ENCODE measurements at places on chromosomes 6 and 20.

GRCh38 chr6:92275150-92275549, 1144.2 kb downstream of the EPHA7 start:
- DNase-seq: no peak

- no peak for DNase-seq
Measured at GRCh38 chr6:24600903-24601302, 45.1 kb downstream of the KIAA0319 start.

- no peak for DNase-seq
Measured at GRCh38 chr6:84768442-84769174, 4.2 kb upstream of the TBX18 start.

DNA sequence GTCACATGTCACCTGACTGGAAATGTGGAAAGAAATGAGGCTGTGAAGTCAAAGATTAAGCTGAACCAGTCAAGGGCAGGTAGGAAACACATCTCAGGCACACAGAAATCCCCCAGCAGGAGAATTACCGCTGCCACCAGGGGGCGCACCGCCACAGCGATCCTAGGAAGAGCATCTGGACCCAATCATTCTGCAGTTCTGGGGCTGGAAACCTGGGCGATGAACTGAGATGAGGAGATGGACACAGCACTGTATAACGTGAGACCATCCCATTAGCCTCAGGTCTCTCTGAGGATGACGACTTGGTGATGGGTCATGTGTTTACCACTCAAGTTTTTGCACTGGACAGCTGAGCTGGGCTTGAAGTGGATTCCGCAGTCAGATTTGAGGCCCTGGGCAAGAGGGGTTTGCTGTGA, 6.5 kb upstream of the SLC24A3 start:
- peak; percentile 70 for DNase-seq

DNA sequence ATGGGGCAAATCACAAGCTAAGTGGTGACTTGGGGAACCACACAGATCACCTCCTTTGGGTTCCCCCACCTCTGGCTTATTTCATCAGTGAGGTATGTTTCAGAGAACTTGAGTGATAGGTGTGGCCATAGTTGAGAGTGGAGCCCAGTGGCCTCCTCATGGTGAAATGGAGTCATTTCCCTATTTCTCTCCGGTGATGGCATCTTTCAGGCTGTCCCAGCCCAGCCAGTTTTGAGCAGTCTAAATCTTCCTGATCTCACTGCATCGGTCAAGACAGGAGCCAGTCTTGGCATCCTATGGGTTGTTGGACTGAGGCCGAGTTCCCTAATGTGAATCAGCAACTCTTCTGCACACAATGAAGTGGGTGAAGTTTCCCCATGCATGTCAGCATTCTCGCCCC, 132.4 kb downstream of the EYA2 start:
- no peak for DNase-seq

GRCh38 chr6:168441434-168442391, 729 bp downstream of the SMOC2 start:
- no peak for DNase-seq

- DNase-seq: no peak
Measured at GRCh38 chr20:25236450-25237304, 11.2 kb upstream of the PYGB start.

DNA sequence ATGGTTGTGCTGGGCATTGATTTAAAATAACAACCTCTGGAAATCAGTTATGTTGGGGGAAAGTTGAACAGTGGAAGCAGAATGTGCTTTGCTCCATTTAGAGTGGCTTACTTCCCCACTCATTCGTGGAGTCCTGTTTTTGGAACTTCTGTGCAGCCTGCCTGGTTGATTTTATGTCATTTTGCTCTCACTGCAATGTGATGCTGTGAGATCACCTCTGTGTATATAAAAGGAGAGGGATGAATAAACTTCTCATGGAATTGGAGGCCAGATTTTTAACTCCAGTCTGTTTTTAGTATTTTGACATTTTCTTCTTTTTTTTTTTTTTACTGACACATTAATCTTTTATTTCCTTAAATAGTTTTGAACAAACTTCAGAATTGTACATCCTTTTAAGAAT, 139.0 kb downstream of the FNDC1 start:
- DNase-seq: no peak

- no peak for DNase-seq
Measured at GRCh38 chr6:65004283-65004682, 702.7 kb downstream of the EYS start.

GRCh38 chr20:38321959-38322598, 18.1 kb downstream of the BPI start:
- no peak for DNase-seq

- no peak for DNase-seq
Measured at GRCh38 chr20:23121751-23122320, 35.7 kb upstream of the CD93 start.

- no peak for DNase-seq
Measured at GRCh38 chr20:36040571-36040970, 72.2 kb downstream of the CNBD2 start.

DNA sequence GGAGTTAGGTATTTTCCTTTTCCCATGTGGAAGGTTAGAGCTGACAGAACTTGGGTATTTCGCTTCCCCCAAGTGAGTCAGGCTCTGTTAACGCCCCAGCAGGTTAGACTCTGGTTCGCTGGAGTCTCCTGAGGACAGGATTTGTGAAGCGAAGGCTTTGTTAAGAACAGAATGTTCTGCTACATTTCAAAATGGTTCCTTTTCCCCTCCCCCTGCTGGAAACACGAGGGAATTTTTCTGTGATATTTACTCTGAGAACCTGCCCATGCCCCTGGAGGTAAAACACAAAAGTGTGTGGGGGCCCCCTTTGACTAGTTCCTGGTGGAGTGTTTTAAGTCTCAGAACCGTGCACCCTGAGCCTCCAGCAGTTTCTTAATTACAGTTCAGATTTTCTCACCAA, 731.4 kb upstream of the CITED2 start:
- peak; percentile 10 for DNase-seq

DNA sequence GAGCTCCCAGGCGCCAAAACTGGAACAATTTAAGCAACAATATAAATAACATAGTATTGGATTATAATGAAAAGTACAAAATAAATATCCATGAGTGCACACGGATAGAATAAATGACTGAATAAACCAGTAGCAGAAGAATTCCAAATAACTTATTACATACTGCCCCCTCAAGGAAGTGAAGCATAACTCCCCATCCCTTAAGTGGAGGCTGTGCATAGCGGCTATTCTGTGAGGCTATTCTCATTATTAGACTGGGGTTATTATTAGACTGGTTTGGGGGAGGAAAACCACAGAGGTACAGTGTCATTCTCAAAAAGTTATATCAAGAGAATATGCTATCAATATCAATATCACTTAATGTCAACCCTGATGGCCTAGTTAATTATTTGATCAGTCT, 94.4 kb upstream of the SIRPA start:
- no peak for DNase-seq

DNA sequence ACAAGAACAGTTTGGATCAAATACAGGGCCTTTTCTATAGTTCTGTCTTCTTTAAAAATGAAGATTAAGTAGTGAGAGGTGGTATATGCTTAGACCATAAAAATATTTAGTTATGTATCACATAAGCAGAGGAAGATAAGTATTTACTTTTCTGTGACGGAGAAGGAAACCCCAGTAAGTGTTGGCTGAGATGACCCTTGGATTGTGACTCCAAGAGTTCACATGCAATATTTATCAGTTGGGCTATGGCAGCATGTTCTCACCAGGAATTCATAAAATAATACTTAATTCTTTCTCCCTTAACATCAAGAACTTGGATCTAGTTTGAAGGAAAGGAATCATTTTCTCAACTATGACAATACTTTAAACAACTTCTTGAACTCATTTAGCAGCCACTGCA, 98.4 kb upstream of the TBX18 start:
- no peak for DNase-seq

DNA sequence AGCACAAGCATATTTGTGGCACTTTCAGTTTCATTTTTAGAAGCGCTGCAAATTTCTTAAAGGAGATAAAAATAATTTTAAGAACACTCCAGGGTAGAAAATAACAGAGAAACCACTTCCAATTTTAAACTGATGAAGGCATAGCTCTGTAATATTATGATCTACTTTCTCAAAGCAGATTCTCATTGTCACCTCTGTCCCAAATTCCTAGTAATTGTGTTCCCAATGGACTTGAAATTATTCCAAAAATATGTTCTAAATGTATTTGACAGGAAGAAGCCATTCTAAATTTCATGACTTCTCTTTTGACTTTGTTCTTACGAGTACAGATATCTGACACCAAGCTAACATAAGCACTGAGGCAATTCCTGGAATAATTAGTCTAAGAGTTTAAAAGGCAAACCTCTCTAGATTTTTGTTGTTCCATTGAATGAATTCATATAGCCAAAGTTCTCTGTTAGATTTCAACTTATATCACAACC, 140.2 kb upstream of the CARMIL1 start:
- no peak for DNase-seq

DNA sequence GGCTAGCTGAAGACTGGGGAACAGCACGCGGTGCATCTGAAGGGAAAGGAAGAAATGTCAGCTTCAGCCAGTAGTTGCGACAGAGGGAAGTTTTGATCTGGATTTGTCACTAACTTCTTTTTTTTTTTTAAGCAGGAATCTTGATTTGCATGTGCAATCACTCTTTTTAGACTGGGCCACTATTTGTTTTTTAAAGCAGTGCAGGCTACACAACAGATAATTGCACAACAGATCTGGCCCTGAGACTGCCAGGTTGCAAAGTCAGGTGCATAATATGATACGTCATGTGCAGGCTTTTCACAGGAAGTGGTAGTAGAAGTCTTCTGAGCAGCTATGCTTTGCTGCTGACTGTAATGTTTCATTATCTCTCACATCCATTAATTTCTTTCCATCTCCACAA, 13.5 kb downstream of the PFDN4 start:
- peak; percentile 46 for DNase-seq

DNA sequence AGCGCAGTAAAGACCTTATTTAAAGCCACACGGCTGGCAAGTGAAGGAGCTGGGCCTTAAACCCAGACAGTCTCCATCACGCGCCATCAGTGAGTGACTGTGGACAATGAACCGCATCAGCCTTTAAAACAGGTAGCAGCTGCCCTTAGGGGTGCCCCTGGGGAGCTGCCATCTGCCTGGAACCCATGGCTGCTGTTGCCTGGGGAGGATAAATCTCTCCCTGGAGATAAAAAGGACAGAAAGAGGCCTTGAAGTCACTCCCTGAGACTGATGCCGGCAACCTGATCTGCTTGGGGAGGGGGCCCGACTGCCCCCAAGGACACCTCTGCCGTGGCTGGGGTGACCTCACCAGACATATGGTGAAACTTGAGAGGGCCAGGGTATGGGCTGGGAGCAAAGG, 73.5 kb downstream of the PREX1 start:
- no peak for DNase-seq

GRCh38 chr20:40176098-40176841, 512.8 kb downstream of the MAFB start:
- no peak for DNase-seq

- DNase-seq: no peak
Measured at GRCh38 chr20:36549628-36549941, 8.3 kb downstream of the MYL9 start.

GRCh38 chr6:159217595-159218275, 48.5 kb downstream of the FNDC1 start:
- DNase-seq: peak; percentile 20

DNA sequence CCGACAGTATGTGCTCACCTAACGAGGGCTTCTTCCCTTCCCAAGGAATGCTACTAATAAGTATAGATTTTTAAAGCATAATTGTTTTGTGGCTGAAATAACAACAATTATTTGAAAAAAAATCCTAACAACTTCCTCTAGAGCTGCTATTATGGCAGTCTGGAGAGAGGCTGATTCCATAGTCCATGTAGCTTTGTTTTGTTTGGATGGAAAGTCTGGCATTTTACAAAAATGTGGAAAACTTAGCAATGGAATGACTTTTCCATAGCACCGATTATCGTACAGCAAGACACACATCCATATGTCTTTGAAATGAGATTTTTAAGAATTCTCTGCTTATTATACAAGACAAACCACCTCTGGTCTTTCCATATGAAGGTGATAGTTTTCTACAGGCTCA, 252.4 kb upstream of the TAB2 start:
- DNase-seq: no peak

- no peak for DNase-seq
Measured at GRCh38 chr6:104688283-104688969, 171.3 kb downstream of the HACE1 start.

- no peak for DNase-seq
Measured at GRCh38 chr6:148375401-148375800, 32.8 kb downstream of the SASH1 start.

GRCh38 chr6:79034865-79035264, 43.2 kb downstream of the PHIP start:
- DNase-seq: no peak

DNA sequence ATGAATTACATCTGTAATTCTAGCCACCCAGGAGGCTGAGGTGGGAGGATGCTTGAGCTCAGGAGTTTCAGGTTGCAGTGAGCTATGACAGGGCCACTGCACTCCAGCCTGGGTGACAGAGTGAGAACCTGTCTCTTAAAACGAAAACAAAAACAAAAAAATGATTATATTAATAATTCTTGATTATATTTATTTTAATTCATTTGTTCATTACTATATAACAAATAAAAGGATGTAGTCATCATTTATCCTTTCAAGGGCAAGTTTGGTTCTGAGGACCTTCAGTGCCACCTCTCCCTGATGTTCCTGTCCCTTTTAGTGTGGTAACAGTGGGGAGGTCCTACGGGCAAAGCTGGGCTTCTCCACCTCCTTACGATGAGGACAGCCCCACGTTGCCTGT, 167.1 kb upstream of the SCGN start:
- no peak for DNase-seq

- no peak for DNase-seq
Measured at GRCh38 chr6:157093536-157093935, 229.8 kb downstream of the TMEM242 start.

- no peak for DNase-seq
Measured at GRCh38 chr20:10315138-10315537, 96.5 kb downstream of the SNAP25 start.

DNA sequence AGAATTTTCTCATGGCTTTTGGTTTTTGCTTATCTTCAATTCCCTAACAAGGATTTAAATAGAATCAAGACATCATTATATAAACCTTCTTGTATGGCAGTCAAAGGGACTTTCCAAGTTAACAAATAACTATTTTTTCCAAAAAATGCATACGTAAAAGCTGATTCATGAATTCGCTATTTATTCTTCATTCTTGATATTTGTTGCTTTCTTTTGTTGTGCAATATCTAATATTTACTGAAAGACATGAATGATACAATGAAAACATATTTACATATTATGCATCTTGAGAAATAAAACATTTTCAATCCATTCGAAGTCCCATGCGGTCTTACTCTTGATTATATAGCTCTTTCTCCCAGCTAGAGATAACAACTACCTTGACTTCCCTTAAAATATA, 47.0 kb upstream of the SPTLC3 start:
- no peak for DNase-seq

- DNase-seq: no peak
Measured at GRCh38 chr6:40845553-40845952, 193.5 kb downstream of the UNC5CL start.

GRCh38 chr6:96963809-96964208, 39.3 kb downstream of the KLHL32 start:
- no peak for DNase-seq

- DNase-seq: no peak
Measured at GRCh38 chr6:112037783-112038216, 16.1 kb upstream of the CCN6 start.
